ENCODE measurements at places on chromosomes 11 and 22. TPM values are rescaled to one million over a fixed set of nuclear protein-coding genes. Genes with fewer than 3 reads are reported as not detected.

- DNase-seq = no peak
These were observed 10.0 kb downstream of the MAPK8IP2 start for GRCh38 chr22:50610581-50610980.

- peak; percentile 84 for DNase-seq
These were observed 39.1 kb upstream of the CREB3L1 start for GRCh38 chr11:46238078-46238966.

- DNase-seq = no peak
These were observed 533.1 kb upstream of the TENM4 start for GRCh38 chr11:79973721-79974617.

DNA sequence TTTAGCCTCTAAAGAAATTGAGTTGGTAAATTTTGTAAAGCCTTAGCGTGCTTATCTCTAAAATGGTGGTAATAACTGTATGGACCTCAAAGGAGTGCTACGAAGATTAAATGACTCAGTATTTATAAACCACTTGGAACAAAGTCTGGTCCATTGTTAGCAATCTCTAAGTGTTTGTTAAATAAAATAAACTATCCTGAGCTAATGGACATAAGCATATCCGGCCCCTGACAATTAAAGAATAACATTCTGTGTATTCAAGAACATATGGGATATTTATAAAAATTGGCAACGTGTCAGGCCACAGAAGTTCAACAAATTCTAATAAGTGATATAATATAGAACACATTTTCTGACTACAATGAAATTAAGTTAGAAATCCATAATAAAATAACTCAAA, 71.0 kb downstream of the MYEOV start:
- DNase-seq = no peak

DNA sequence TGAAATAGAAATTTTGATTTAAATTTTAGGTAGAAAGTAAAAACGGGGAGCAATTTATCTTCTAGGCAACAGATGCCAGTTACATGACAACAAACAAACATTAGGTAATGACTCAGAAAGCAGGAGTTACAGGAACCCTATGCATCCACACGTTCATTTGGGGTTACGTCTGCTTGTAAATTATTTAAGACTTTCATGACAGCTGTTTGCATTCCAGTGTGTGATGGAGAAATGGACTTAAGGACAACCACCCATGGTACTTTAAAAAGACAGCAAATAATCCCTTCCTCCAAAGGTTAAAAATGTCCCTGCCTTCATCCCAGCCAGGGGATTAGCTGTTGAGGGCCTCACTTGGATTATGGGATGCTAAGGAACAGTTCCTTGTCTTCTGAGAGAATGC, 11.8 kb downstream of the E2F8 start:
- no peak for DNase-seq

GRCh38 chr11:107590460-107591377, at the start of gene ELMOD1:
ELMOD1 (plus strand) TSS chr11:107591147; CDS start chr11:107618190, 27,043 bp downstream.
- peak; percentile 77 for DNase-seq

DNA sequence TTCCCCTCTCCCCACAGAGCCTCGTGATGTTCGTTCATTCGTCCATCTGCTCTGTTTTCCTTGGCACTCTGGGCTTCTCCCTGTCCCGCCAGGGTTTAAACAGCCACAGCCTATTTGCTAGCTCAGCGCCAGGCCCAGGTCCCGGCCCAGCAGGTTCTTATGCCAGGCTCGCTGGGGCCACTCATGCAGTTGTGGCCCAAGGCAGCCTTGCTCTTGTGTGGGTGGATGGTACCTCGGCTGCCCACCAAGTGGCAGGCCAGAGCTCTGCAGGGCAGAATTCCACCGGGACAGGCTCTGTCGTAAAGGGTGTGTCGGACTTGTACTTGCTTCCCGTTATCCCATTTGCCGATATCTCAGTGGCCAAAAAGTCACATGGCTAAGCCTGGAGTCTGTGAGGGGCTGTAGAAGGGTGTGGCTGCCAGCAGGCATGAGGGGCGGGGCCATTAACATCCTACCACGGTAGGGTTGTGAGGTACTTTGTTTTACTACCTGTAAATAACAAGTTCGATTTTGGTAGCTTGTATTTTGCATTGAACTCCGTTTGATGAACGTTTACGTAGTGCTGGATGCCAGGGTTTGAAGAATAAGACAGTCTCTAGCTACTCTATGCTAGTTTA, 7.9 kb downstream of the FAM118A start:
- DNase-seq = peak; percentile 51

DNA sequence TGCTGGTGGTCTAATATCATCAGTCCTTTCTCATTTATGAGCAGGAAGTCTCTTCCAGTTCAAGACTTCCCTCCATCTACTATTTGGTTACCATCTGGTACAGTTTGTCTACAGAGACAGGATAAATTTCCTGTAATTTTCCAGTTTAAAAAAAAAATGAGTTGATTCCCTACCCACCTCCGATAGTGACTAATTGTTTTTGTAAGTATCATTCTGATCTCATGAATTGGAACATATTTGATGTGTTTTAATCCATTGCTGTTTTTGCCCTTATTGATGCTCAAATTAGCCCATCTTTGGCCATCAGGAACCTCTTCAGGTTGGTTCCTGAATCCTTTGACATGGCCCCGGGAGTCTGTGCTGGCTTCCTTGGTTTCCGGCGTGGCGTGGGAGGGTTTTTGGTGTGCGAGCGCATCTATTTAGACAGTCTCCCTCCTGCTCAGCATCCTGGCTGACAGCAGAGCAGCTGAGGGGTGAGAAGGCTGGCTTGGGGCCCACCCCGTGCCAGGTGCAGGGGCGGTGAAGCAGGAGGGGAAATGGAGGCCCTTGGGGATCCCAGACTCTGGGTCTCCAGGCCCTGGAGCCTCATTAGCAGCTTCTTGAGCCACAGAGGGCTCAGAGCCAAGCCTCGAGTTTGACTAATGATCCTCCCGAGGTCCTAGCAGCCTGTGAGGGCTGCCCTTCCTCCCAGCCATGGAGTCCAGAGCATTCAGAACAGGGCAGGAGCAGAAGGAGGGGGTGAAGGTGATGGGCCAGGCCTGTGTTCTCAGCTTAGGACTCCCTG, 6.8 kb downstream of the OMP start:
- DNase-seq = peak; percentile 73

DNA sequence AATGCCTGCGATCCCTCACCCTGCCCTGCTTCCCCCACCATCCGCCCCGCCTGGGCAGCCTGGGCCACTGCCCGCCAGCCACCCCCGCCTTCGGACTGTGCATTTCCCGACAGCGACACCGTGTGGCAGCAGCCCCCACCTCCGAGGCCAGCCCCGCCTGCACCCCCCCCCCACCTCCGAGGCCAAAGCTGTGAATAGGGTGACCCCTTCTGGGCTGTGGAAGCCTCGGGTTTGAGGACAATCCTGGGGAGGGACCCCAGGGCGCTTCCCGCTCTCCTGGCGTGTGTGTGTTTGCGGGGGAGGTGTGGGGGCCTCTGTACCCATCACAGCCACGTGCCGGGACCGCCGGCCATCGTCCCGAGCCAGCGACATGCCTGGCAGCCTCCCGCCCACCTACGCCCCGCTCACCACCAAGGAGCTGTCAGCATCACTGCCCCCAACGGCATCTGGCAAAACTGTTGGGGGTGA, 33.8 kb upstream of the PPARA start:
- peak; percentile 96 for DNase-seq

DNA sequence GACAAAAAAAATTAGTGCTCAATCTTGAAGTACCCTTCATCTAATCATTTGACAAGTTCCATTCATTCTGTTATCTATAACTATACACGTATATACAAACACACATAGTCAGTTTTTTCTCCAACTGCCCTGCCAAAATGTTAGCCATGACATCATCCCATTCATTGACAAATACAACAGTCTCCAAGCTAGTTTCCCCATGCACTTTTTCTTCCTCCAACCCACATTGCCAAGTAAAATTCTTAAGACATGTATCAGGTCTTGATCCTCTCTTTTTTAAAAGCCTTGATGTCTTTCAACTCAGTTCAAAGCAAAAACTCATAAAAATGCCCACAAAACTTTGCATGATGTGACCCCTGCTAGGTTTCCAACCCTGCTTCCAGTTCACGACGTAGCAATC, 58.1 kb downstream of the DDI1 start:
- DNase-seq = no peak

DNA sequence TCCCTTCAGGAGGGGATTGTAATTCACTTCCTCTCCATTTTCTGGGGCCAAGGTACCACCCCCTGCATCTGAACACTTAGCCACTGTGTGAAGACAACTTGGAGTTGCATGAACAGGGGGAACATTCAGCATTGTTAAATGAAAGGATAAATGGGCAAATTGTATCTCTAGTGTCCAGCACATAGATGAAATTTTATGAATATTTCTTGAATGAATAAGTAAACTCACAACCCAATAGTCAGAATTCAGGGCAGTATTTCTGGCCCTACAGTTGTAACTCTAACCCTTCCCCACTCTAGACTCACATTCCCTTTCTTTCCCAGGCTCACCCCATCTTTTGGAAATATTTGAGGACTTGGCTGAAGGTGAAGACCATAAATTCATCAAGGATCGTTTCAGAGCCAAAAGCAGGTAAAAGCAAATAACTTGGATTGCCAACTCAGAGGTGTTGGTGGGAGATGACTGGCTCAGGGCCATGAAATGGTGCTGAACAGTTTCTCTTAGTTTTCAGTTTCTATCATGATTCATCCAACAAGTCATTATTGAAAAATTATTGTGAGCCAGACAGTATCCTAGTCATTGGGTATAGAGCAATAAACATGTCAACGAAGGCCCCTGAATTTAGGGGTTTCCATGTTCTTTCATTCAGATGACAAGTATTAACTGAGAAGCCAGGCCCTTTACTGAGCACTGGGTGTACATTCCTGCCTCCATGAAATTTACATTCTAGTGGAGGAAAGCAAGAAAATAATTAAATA, 33.3 kb upstream of the ZC3H12C start:
- DNase-seq = no peak

DNA sequence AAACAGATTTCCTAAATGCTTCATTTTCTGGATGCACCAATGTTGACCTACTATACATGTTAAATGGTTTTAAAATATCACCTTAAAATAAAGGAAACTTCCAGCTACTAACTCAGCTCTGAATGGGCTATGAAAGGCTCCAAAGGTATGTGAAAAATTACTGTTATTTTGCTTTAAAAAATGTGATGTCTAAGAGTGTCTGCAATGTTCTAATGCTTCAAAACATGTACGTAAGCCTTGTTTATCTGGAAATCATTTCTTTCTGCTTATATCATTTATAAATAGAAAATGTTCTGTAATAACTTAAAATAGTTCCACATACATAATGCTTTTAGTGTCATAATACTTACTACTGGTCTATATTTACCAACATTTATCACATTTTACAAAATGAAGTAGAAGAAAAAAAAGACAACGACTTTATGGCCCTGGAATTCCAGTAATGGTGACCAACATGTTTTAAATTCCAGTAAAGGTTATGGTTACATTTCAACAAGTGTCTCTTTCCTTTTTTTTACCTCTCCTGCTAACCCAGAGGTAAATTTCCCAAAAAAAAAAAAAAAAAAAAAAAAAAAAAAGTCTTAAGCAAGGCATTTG, 2.5 kb downstream of the BDNF start:
- no peak for DNase-seq

DNA sequence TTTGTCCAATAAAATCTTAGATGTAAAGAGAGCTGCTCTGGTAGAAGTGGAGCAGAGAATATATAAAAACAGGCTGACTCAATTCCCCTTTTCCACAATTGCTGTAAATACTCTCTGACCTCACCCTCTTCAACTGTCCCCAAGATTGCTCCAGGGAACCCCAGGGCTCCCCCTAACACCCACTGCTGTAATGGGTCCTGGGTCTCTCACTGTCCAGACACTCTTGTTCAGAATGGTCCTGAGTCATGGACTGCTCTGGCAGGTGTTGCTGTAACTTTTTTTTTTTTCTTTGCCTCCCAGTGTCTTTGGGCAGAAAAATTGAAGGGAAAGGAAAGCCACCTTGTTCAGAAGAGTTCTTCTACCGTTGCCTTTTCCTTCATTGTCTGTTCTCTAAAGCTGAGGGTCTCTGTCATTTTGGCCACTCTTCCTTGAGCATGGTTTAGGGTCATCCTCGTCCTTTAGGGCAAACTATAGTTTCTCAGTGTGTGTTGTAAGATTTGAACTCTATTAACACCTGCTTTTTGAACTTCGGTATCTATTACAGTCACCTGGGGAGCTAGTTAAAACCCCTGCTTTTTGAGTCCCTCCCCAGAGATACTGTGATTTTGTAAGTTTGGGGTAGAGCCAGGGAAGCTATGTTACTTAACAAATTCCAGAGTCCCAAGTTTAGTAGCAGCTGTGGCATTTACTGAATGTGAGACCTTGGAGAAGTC, 209.5 kb downstream of the NAV2 start:
- no peak for DNase-seq

GRCh38 chr11:119471329-119471728, 48.4 kb upstream of the THY1 start:
- DNase-seq = no peak

DNA sequence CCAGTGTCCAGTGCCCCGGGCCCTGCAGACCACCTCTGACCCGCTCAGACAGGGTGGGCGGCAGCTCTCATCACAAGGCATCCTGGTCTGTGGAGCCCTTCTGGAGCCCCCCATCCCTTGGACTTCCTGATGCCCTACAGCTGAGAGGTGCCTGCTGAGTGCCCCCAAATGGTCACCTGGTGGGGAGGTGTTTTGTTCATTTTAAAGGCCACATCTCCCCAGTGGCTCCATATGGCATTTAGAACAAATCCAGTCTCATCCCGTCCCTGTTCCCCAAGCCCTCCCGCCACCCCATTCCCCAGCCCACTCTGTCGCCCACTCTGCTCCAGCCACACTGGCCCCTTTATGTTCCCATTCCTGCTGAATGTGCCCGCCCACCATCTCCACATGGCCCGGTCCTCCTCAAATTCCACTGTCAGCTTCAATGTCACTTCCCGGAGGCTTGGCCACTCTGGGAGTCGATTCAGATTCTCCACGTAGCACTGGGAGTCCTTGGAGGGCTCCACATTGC, 32.8 kb downstream of the OSBPL5 start:
- DNase-seq = no peak

GRCh38 chr22:47600791-47601625, 838.6 kb downstream of the TBC1D22A start:
- DNase-seq = no peak

TSGA10IP gene
- 5.4 TPM for total RNA-seq

USH1C gene
- 1.2 TPM for total RNA-seq

MMP13 gene
- total RNA-seq = 0.31 TPM

CD3G gene
- 0.08 TPM for total RNA-seq

C1QTNF4 gene
- total RNA-seq = 25.1 TPM

GLYATL1 gene
- total RNA-seq = not detected

INS gene
- total RNA-seq = not detected

GP1BB gene
- total RNA-seq = 28.0 TPM
